ENCODE measurements at places on chromosomes 13 and 19.
A peak's percentile ranks its signal among the peaks of the same experiment; 100 is the strongest.

DNA sequence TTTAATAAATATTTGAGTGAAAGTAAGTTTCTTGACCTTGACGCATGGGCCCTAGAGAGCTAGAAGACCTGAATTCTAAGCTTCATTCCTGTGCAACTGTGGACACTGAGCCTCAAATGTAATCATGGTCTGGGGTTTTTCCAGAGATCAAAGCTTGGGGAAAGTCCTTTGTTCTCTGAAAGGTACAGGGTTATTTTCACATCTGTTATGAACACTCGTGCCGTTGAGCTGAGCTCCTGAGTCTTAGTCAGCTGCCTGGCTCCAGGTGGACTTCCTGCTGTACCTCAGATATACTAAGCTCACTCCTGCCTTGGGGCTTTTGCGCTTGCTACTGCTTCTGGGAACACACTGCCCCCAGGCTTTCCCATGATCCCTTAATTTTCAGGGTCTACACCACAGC, 7.5 kb upstream of the ZBTB32 start:
- no peak for DNase-seq

- DNase-seq = no peak
Measured at GRCh38 chr19:10288662-10289166, 1.0 kb upstream of the ICAM5 start.

DNA sequence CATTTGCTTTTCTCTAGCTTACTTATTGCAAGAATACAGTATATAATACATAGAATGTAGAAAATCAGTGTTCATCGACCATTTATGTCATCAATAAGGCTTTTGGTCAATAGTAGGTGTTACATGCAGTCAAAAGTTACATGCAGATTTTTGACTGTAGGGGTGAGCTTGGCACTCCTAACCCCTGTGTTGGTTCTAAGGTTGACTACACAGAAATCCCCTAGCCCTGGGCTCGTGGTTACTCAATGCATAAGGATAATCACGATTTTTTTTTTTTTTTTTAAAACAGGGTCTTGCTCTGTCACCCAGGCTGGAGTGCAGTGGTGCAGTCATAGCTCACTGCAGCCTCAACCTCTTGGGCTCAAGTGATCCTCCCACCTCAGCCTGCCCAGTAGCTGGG, 4.0 kb upstream of the NWD1 start:
- no peak for DNase-seq

GRCh38 chr13:45331123-45331619, 9.8 kb downstream of the TPT1 start:
- no peak for DNase-seq

- DNase-seq = no peak
Measured at GRCh38 chr13:82447416-82448077, 1434.7 kb downstream of the SLITRK1 start.

DNA sequence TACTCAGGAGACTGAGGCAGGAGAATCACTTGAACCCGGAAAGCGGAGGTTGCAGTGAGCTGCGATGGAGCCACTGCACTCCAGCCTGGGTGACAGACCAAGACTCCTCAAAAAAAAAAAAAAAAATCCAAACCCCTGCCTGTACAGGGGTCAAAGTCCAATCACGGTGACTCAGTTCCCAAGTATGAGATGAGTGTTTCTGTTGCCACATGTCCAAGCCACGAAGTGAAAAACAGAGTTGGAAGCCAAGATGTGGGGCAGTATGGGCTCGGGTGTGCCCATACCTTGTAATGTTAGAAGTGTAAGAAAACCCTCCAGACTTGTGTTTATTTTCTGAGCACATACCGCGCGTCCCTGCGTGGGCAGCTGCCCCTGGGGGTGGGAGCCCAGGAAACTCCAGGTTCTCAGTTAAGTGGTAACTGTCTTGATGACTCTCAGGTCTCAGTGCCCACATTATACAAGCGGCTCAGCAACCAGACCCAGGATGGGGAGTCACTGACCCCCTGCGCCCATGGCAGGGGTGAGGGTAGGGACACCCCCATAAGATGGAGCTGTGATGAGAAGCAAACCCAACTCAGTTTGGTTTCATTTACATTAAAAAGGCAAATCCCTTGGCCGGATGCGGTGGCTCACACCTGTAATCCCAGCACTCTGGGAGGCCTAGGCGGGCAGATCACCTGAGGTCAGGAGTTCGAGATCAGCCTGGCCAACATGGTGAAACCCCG, 1.2 kb upstream of the GPX4 start:
- DNase-seq = peak; percentile 91

- no peak for DNase-seq
Measured at GRCh38 chr13:48222358-48223301, 10.4 kb upstream of the ITM2B start.

DNA sequence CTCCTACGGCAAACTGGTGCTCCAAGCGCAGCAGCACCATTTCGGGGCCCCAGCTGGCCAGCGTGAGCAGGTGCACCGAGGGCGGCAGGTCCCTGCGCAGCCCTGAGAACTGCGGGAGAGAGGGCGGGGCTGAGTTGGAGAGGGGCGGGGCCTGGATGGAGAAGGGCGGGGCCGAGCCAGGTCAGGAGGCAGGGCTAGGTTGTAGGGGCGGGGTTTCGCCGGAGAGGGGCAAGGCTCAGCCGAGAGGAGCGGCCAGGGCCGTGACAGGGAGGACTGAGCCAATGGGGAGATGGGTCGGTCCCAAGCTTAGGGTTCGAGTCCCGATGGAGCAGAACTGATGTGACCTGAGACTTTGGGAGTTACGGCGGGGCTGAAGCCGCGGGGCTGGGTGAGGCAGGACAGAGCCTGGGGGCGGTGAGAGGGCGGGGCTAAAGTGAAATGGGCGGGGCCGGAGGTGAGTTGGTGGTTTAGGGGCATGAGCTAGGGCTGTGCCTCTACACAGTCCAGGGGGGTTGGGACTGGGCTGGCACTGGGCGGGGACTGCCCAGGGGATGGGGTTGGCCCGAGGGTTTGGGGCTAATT, 19.0 kb downstream of the MAN2B1 start:
- DNase-seq = no peak

DNA sequence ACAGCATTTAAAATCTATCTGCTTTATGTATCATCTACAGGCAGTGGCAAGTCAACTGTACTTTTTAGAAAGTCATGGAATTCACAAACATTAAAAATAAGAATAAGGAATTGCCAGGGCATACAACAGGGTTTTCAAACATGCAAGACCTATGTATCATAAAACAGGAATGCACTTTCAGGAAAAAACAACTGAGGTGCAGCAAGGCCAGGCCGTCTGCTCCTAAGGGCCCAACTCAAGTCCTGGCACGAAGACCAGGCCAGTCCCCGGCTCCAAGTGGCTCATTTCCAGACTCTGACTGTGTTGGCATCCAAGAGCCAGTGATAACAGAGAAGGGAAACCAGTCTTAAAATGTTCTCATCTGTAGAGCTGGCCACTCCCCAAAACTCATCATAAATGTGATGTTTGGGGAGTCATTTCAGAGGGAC, 7.1 kb downstream of the RFX2 start:
- no peak for DNase-seq

DNA sequence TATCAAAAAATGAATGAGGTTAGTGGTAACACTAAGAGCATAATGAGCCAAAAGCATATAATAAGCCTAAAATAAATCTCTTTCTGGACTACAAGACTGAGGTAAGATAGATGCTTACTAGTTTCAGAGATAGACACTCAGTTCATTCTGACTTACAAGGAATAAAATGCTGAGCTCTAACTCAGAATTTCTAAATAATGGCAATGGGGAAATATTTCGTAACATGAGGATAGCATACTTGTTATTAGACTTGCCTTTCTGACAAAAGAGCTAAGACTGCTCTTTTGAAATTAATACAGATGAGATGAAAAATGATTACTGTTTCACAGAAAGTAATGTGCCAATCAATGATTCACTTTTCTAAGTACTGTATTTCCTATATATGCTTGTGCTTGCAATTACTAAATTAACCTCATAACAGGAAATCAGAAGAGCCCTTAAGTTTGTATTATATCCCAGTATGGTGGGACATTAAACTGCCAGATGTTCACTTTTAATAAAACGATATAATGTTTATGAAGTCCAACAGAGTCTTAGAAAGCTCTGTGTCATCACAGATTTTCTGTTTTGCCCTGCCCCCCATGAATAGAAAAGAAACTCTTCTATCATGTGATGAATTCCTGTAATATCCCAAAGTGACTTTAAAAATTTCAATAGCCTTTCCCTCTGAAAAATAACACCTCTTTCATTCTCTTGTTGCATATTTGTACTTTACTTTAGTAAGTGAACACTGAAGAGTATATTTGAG, 2771.0 kb upstream of the PCDH20 start:
- no peak for DNase-seq

Data from stimulated activated effector memory CD8-positive, alpha-beta T cell treated with anti-CD3 and anti-CD28 coated beads, Interleukin-12 subunit alpha, Interleukin-12 subunit beta, amount 100 ng/mL, for 72 hours (primary cell).